ENCODE measurements at places on chromosomes 7 and 10.

- no peak for DNase-seq
Observed at GRCh38 chr7:116392806-116393205, 106.7 kb upstream of the CAV2 start.

DNA sequence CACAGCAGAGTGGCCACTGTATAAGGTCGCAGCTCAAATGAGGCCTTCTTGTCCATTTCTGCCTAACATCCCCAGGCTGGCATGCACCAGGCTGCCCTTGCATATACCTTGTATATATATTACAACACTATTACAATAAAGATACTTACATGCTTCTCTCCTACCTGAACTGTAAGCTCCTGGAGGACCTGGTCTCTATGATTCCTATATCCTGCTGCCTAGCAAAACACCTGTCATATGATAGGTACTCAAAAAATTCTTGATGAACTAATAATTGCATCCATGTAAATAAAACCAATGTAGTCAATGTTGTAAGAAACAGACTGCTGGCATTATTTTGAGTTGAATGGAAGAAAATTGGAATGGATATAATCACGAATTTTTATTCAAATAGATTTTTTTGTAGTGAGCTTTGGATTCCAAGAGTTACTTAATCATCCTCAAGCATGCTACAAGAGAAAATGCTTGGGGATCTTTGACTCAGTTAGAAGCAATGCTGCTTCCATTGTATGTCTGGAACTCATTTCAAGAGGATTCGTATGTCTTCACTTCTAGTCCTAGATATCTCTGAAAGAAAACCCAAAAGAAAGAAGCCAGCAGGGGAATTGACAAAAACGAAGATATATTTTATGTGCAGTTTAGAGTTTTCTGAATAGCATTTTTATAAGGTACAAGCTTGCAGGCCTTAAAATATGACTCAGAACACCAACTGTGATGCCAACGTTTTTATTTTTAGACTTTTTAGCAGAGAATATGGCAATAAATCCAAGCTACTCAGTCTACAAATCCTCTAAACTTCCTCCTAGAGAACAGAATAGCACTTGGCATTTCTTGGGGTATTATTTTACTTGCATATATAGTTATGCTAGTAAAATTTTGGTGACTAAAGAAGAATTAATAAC lies 53.1 kb downstream of the OSBPL3 start:
- no peak for DNase-seq

GRCh38 chr7:22002726-22003125 lies 57.0 kb upstream of the CDCA7L start:
- DNase-seq, result no peak

DNA sequence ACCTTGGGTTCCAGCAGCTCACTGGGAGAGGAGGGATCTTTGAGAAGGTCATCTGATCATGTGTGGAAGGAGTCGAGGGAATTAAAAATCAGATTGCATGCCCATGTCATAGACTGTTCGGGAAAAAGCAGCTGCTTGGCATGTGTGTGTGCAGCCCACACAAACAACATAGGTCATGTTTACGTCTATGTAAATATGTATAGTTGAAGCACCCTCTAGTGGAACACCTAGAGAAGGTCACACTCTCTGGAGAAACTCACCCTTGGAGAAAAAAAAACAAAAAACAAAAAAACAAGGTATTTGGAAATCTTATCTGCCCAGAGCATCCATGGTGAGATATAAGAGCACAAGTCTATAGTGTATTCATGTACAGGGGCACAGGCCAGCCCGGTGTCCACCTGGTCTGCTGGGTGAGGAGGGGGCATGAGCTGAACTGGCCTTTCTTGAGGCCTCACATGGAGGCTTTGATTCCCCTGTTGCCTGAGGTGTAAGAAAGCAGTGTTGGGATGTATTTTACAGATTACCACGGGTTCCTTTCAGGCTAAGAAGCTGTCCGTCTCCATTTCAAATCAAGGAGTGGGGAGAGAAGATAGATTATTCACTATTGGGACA lies 98.0 kb downstream of the NPY start:
- DNase-seq, result no peak

- DNase-seq, result no peak
Observed at GRCh38 chr7:20089431-20089830, 127.8 kb downstream of the MACC1 start.

DNA sequence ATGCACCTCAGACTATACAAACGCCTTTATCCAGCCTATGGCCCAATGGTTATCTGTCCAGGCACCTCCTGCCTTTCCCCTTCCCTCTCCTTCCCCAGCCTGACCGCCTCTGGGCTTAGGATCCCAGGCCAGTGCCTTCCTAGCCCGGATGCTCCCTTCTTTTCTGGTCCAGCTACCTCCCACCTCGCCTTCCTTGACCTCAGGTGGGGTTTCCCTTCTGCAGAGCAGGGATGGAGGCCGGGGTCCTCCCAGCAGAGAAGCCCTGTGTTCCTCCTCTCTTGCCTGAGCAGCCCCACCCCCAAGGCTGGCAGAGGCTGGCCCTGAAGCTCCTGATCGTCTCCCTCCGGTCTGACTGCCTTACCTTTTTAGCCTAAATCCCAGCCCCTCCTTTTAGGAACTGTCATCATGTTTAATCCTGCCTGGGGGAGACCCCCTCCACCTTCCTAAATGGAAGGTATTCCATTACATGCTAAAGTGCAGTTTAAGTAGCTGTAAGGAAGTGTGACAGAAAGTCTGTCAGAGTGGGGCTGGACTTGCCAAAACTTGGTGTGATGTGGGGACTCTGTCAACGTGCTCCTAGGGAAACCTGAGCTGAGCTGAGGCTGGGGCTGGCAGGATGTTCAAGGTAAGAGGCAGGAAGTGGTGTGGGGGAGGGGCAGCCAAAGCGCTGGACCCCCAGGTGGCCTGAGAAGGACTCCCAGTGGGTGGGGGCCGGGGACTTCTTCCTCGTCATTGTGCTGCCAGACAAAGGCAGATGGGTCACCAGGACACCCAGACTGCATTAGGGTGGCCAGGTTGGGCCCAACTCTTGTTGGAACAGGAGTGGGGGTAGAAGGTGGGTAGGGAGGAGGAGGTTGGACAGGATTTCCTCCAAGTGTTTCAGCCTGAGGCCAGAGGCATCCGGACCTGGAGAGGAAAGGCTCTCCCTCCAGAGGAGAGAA lies 39.5 kb downstream of the LBX1 start:
- DNase-seq, result no peak

GRCh38 chr10:104406715-104407650 lies 53.4 kb downstream of the CFAP58 start:
- DNase-seq, result no peak

DNA sequence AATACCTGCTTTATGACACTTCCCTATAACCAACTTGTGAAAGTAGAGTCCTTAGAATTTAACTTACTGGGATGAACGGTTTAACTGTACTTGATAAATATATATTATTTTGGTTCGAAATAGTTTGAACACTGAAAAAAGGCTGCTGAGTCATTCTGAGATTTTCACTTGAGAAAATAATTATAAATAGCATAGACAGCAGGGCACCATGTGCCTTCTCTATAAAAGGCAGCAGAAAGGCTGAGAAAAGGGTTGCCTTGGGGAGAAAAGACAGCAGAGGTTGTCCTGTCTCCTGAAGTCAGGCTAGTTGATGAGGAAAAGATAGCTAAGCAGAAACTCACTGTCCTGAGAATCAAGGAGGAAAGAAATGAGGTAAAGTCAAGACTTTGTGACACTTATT lies 92.4 kb downstream of the CTTNBP2 start:
- no peak for DNase-seq

GRCh38 chr10:52879091-52879807 lies 106.7 kb upstream of the MBL2 start:
- DNase-seq, result no peak

- DNase-seq, result no peak
Observed at GRCh38 chr10:129030603-129030895, 436.5 kb upstream of the MGMT start.

DNA sequence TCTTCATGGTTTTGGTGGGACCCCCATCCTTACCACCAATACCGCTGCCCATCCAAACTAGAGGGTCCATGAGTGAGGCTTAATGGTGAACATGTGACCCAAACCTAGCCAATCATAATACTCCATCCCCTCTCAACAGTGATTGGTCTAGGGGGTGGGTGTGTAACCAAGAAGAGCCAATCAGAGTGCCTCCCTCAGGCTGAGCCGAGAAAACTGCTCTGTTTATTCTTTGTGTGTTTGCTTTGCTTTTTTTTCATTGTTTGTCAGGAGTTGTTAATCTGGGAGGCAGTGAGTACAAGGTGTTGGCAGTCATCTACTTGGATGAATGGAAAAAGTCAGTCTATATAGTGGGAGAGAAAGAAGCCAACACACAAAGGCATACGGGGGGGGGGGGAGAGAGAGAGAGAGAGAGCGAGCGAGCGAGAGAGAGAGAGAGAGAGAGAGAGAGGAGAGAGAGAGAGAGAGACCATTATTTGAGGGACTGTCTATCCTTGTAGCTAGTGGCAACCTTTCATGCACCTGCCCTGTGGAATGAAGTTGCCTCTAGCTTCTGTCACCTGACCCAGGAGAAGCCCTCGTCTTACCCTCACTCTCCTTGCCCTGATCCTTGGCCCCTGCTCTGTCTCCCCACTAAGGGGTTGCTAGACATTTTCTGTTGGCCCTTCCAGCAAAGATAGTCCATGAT lies 441.7 kb downstream of the TYW1 start:
- DNase-seq, result no peak

- peak; percentile 94 for DNase-seq
Observed at GRCh38 chr7:25636871-25637283, 408.6 kb upstream of the NPVF start.

DNA sequence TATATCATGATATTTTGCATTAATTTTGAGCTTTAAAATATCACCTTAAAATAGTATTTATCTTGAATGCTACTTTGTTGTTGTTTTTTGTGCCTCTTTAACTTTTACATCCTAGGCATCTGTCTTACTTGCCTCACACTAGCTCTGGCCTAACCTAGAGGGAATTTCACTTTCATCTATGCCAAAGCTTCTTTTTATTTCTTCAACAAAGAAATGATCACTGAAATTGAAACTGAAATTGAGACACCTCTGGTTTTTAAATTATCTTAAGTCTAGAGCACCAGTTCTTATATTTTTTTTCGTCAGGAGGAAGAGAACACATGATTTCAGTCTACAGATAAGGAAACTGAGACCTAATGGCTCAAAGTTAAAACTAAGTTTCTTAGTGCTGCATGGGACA lies 3.5 kb upstream of the SCIN start:
- no peak for DNase-seq

- DNase-seq, result peak; percentile 25
Observed at GRCh38 chr10:119199231-119199992, 8.0 kb upstream of the GRK5 start.

DNA sequence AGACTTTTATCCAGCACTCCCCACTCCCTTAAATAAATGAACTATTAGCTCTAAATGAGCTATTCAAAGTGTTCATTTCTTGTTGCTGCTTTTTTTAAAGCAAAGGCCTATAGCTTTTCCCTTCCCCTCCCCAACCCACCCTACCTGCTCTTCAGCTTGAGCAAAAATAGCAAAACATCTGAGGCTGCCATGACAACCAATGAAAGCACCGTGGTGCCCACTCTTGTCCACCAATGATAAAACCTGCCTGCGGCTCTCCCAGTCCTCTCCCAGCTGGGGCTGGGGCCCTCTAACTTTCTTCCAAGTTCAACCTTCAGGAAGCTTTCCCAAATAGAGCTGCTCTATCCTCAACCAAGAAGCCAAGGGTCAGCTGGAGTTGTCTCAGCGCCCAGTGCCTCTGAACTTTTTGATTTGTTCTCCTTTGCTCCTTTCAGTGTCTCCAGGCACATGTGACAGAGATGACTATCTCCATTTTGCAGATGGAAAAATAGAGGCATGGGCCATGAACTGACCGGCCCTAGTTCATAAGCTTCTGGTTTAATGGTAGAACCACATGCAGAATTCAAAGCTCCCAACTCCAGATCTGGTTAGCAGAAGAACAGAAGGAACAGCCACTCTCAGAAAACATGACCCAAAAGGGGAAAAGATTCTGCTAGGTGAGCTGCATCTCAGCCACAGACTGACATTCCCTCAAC lies 47.7 kb downstream of the PIK3AP1 start:
- no peak for DNase-seq

DNA sequence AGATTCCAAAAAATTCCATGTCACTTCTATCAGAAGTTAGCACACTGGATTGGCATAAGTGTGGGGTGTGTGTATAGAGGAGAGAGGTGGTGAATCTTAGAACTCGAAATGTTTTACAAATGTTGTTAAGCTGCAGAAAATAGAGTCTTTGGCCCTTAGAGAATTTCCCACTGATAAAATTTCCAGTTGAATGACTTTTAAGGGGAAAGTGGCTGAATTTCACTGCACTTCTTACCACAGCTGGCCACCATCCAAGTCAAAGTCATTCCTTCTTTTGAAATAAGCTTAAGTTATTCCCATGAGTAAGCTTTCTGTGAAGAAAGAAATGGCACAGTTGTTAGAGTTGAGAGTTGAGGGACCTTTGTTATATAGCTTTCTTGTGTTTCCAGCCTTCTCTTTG lies 13.9 kb downstream of the VCL start:
- no peak for DNase-seq

- DNase-seq, result no peak
Observed at GRCh38 chr10:114856544-114857287, 35.1 kb downstream of the FHIP2A start.

DNA sequence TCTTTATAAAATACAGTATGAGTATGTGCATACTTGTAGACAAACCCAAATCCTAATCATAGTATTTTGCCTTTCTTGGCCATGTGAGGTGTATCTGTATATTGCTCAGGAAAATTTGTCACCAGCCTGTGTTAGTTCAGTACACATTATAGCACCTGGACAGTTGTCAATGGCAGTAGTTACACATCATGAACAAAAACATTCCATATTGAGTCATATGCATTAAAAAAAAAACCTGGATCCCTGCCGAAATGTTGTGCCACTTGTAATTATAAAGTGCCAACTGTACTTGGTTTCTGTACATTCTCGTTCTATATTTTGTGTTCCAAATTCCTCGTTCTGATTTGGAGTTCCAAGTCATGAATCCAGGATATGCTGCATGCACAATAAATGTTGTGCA lies 410.4 kb downstream of the INHBA start:
- DNase-seq, result no peak

DNA sequence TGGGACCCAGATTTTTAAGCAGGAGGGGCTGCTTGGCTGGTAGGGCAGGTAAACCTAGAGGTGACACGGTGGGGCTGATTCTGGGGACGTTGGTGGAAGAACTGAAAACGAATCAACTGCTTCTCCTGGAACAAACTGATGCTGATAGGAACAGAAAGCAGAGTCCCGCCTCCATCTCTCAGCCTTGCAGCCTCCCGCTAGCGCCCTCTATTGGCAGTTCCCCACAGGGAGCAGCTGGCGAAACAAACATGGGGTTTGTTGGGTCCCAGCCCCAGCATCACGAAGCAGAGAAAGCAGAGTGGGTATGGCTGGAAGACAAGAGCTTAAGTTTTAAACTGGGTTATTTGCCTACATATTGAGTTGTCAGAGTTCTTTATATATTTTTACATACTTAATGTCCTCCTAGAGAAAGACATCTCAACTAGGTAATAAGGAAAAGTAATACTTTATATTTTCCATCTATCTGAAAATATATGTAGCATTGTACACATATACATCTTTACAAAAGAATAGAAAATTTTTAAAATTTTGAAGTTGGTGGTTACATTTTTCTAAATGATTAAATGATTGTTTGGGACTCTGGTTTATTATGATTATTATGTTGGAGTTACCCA lies 42.3 kb upstream of the FOXI2 start:
- peak; percentile 16 for DNase-seq

GRCh38 chr7:149787428-149788299 lies 14.3 kb upstream of the ZNF467 start:
- no peak for DNase-seq

All from NCI-H1092 (cell line).